ENCODE measurements at places on chromosomes 13 and 19.
A peak's percentile ranks its signal among the peaks of the same experiment; 100 is the strongest.

DNA sequence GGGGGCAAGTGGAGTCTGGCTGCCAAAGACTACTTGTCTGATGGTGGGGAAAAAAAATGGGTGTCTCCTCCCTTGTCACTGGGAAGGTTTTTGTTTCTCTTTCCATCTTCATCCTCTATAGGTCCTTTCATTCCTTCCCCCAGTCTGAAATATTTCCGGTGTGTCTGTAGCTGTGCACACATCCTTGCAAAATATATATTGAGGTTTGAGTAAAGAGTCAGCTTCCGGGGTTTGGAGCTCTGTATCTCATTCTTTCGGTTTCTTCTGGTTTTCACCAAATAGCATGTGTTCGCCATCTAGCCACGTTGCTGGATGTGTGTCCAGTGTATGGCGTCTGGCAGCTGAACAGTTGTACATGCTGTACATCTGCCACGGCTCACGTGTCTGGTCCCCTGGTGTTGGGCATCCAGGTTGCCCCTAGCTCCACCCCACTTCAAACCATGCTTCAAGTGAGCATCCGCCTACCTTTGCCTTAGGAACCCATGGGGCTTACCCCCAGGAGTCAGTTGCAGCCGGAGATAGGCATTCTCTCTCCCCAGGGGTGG is 142.2 kb downstream of the SIPA1L3 start:
- DNase-seq: no peak

DNA sequence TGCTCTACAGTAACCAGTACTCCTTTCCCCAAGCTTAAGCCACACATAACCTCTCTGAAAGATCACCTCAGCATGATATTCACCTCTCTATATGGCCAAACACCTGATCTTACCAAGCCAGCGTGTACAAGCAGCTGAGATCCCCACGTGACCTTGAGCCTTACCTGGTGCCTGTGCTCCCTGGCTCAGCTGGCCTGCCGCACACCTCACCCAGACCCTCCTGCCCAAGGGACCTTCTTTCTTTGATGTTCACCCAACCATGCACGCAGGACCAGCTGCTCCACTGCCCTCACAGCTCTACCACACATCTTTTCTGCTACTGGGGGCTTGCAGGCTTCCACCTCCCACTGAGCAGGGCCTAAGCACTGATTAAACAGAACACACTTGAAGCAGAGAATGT is 9.0 kb downstream of the DHRS12 start:
- no peak for DNase-seq

GRCh38 chr19:48480183-48480557 is 11.0 kb downstream of the CYTH2 start:
- no peak for DNase-seq

DNA sequence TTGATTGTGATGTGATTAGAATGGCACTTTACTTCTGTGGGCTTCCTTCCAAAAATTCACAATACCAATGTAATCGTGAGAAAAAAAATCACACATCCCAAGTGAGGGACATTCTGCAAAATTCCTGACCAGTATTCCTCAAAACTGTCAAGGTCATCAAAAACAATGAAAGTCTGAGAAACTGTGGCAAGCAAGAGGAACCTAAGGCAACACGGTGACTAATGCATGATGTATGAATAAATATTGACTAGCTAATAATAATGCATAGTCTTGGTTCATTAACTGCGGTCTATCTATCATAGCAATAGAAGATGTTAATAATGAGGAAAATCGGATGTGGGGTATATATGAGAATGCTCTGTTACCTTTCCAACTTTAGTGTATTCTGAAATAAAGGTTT is 159.0 kb downstream of the RFC3 start:
- DNase-seq: no peak

- no peak for DNase-seq
Measured at GRCh38 chr19:58355908-58356765, 2.8 kb upstream of the A1BG start.

DNA sequence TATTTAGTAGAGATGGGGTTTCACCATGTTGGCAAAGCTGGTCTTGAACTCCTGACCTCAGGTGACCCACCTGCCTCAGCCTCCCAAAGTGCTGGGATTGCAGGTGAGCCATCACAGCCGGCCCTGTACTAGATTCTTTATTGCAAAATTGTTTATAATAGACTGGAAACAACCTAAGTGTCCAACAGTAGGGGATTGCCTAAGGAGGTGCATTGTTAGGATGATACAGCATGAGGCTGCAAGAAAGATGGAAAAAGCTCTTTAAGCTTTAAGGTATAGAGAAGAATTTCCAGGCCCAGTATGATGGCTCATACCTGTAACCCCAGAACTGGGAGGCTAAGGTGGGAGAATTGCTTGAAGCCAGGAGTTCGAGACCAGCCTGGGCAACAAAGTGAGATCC is 8.2 kb downstream of the BCAT2 start:
- no peak for DNase-seq

DNA sequence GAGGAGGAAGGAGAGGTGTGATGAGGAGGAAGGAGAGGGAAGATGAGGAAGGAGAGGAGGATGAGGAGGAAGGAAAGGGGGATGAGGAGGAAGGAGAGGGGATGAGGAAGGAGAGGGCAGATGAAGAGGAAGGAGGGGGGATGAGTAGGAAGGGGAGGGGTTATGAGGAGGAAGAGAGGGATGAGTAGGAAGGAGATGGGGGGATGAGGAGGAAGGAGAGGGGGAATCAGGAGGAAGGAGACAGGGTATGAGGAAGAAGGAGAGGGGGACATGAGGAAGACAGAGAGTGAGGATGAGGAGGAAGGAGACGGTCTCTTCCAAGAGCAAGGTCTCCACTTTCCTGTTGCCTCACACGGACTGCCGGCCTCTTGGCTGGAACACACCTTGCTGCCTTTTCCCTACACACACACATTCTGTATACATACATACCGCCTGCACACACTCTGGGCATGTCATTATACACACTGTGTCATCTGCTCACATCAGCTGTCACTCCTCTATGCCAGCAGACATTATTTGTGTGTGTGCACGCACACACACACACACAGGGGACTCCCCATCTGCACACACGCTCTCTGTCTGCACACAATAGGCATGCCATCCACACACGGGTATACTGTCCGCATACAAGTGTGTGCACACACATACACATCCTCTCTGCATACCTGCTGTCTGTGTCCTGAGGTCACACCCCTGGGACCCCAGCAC is 11.1 kb upstream of the VSTM2B start:
- DNase-seq: no peak

GRCh38 chr13:93407551-93407950 is 180.9 kb downstream of the GPC6 start:
- no peak for DNase-seq

DNA sequence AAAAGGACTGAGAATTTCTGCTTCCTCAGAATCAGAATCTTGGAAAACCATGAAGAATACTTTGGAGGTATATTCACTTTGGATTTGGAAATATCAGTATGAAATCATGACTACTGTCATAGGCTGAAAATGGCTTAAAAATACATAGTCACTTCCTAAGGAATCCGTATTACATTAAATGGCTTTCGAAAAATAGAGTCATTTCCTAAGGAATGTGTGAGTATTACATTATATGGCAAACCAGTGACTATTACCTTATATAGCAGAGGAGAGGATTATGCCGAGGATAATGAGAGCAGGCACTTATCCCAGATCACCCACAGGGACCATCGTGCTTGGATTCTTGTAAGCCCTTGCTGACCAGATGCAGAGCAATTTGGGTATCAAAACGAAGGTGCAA is 1471.8 kb downstream of the EFNB2 start:
- no peak for DNase-seq

- peak; percentile 72 for DNase-seq
Measured at GRCh38 chr19:3224346-3225168, at the start of gene CELF5. TSS of gene CELF5 (plus strand) at chr19:3224661. CDS start at chr19:3224740, 79 bp downstream.

DNA sequence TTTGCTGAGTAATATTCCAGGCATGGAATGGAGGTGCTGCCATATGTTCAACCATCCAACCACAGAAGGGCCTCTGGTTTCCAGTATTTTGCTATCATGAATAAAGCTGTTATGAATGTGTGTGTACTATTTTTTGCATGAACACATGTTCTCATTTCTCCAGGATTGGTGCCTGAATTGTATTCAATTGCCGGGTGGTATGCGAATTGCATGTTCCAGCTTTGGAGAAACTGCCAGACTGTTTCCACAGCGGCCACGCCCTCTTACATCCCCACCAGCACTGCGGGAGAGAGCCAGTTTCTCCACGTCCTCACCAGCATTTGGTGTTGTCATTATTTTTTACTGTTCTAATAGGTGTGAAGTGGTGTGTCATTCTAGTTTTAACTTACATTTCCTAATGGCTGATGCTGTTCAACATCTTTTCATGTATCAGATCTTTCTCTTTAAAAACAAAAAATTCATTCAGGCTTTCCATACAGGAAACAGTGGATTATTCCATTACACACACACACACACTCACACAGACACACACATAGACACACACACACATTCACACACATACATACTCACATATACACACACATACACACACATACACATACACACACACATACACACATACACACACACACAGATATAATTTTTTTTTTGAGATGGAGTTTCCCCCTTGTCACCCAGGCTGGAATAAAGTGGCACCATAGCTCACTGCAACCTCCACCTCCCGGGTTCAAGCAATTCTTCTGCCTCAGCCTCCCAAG is 154.1 kb downstream of the PTPRS start:
- no peak for DNase-seq

- no peak for DNase-seq
Measured at GRCh38 chr19:13155472-13156359, 5.5 kb downstream of the IER2 start.

- DNase-seq: no peak
Measured at GRCh38 chr19:15869109-15869555, 28.7 kb downstream of the CYP4F2 start.

- no peak for DNase-seq
Measured at GRCh38 chr19:49946415-49946814, 14.6 kb downstream of the SIGLEC11 start.

- DNase-seq: peak; percentile 49
Measured at GRCh38 chr19:55440411-55441105, 2.5 kb downstream of the SHISA7 start.

DNA sequence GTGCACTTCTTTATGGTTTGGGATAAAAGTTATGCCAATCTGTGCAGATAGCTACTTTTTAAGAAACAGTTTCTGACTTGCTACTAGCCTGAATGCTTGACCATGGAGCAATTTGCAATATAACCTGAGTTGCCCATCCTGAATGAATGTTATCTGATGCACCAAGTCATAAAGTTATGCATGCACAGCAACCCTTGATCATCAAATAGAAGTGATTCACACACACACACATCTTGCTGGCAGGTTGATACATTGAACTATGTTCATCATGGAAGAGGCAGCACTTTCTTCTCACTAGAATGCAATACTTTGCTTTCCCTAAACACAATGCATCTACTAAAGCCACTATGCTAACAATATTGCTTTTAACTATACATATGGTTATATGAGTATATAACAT is 311.5 kb downstream of the RFC3 start:
- DNase-seq: no peak

DNA sequence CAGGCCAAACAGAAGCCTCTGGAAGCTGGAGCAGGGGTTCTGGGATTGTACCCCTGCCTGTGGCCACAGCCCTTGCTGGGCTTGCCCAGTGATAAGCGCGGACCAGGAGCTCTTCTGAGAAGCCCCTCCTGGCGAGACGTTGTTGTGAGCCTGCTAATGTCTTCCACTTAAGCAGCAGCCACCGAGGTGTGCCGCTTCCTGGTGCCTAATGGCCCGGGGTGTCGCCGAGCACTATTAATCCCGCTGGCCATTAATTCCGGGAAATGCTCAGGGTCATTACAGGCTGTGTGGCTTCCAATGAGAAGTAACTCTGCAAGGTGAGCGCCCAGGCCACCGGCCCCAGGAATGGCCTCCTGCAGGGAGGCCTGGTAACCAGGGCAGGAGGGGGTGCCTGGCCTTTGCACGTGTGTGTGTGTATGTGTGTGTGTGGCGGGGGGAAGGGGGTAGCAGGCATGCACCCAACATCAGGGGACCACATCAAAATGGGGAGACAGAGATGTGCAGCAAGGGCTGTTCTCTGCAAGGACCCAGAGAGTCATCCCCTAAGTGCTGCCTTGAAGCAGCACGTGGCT is 175.0 kb downstream of the URI1 start:
- DNase-seq: no peak

- peak; percentile 9 for DNase-seq
Measured at GRCh38 chr13:76635232-76636230, 250.7 kb downstream of the KCTD12 start.

- no peak for DNase-seq
Measured at GRCh38 chr13:44142941-44143665, 230.5 kb upstream of the SERP2 start.

GRCh38 chr13:113009743-113010509 is 40.9 kb downstream of the MCF2L start:
- no peak for DNase-seq

DNA sequence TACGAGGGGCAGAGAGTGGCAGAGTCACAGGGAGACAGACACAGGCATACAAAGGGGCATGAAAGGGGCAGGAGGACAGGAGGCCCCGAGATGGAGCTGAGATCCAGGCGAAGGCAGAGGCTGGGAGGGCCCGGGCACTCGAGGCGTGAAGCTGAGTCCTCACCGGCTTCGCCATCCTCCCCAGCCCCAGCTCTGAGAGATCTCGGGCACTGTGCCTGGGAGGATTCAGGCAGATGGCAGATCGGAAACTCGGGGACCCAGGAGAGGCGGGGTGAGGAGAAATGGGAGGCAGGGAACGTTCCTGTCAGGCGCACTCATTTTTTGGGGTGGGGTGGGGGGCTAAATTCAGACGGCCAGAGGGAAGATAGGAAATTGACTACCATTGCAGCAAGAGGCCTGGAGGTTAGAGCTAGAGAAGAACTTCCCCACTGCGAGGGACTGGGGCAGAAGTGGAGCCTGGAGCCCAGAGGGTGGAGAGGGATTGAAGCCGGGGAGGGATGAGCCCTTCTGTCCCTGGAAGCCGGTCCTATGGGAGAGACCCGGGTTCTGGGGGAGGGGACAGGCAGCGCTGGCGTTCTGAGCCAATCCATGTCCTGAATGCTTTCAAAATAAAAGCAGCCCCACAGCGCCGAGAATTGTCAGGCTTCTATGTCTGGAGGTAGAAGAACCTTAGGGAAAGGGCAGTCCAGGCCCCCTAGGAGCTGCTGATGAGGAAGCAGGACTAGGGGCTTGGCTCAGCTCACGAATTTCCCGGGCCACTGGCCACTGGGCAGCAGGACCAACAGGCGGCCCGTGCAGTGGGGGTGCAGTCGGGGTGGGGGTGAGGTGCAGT is 12.6 kb downstream of the LRRC4B start:
- no peak for DNase-seq

DNA sequence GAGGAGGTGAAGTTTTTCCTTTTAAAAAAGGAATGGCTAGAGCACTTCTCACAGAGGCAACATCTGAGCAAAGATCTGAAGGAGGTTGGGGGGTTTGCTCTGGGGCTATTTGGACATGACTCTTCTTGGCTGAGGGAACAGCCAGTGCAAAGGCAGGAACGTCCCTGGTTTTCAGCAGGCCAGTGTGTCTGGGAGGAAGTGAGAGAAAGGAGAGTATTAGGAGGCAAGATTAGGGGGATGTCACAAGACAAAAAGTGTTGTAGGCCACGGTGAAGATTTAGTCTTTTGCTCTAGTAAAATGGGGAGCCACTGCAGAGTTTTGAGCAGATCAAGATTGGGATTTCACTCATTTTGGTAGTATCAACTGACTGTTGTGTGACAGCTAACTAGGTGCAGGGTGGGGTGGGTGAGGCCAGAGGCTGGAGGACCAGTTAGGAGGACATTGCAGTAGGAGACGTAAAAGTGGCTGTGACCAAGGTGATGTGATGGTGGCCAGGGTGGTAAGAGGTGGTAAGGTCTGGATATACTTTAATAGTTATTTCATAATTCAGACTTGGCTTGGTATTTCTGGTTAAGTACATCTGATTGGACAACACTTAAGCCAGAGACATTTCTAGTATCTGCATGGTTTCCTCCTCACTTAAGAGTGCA is 40.6 kb downstream of the WDFY2 start:
- DNase-seq: no peak

Measured in NCI-H345 (cell line).